ENCODE measurements at places on chromosomes 3 and 15.

DNA sequence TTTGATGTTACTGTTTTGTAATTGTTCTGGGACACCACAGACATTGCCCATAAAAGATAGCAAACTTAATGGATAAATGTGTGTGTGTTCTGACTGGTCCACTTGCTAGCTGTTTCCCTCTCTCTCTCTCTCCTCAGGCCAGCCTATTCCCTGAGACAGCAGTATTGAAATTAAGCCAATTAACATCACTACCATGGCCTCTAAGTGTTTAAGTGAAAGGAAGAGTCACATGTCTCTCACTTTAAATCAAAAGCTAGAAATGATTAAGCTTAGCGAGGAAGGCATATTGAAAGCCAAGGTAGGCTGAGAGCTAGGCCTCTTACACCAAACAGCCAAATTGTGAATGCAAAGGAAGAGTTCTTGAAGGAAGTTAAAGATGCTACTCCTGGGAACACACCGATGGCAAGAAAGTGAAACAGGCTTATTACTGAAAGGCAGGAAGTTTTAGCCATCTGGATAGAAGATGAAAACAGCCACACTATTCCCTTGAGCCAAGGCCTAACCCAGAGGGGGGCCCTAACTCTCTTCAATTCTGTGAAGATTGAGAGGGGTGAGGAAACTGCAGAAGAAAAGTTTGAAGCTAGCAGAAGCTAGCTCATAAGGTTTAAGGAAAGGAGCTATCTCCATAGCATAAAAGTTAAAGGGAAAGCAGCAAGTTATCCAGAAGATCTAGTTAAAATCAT, 295.1 kb downstream of the CHST2 start:
- DNase-seq = no peak
- H3K4me1 ChIP-seq = no peaks in the 10 kb centered on the region
- H3K27me3 ChIP-seq = no peaks in the 10 kb centered on the region
- no peak overlapping the region for H3K4me3 ChIP-seq
- H3K27ac ChIP-seq = no peak overlapping the region
- no peaks in the 10 kb centered on the region for H3K36me3 ChIP-seq

DNA sequence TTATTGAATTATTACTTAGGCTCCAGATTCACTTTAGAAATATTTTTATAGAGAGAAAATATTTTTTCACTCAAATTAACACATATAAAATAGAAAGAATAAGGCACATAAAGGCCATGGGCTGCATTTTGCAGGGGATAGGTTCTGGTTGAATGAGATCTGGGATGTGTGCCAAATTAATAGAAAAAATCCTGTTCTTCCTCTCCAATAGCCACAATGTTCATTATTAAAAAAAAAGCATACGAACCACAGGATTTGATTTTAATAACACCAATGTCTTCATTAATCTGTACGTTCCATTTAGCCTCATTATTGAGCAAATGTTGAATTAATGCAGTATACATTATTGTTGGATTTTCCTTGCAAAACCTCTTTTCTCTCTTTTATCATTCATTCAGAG, 622.8 kb upstream of the AGTR1 start:
- no peak overlapping the region for H3K27ac ChIP-seq
- H3K36me3 ChIP-seq = no peaks in the 10 kb centered on the region
- no peaks in the 10 kb centered on the region for H3K4me1 ChIP-seq
- no peak for DNase-seq
- no peak overlapping the region for H3K4me3 ChIP-seq

DNA sequence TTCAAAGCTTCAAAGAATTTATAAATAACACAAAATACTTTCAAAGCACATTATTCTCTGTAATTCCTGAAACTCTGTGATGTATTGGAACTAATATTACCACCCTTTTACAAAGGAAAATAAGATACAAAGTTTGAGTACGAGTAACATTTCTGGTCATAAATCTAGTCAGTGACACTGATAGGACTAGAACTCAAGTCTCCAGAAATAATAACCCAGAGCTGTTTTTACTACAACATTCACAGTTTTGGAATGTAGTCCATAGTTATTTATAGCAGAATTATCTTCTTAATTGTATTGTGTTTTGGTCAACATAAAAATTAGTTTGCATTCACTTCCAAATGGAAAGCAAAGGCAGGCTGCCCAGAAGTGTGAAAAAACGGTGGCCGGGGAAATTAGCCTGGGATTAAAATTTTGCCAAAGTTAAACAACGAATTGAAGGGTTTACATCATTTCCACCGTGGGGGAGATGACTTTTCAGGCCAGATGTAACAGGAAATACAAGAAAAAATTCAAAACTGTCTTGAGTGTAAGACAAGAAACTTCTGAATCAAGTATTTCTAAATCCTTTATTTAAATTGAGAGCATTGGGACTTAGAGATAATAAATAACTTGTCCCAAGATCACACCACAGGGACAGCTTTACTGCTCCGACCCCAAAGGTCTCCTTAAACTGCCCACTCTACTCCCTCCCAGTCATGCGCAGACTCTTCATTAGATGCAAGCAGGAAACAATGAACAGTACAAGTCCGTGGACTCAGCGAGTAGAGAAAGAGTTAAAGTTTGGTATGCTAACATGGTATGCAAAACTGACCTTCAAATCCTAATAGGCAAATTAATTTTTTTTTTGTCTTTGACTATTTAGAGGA, 74.3 kb upstream of the VGLL4 start:
- H3K27ac ChIP-seq = peak overlapping the region; percentile 61
- no peaks in the 10 kb centered on the region for H3K36me3 ChIP-seq
- H3K4me3 ChIP-seq = peak overlapping the region; percentile 92
- H3K4me1 ChIP-seq = peaks cover 36% of the 10 kb centered on the region
- peaks cover 13% of the 10 kb centered on the region for H3K27me3 ChIP-seq

- H3K36me3 ChIP-seq = no peaks in the 10 kb centered on the region
- H3K4me3 ChIP-seq = no peak overlapping the region
- no peaks in the 10 kb centered on the region for H3K4me1 ChIP-seq
- H3K27me3 ChIP-seq = no peaks in the 10 kb centered on the region
- no peak overlapping the region for H3K27ac ChIP-seq
- no peak for DNase-seq
These were observed 86.9 kb upstream of the UBE3A start for GRCh38 chr15:25525741-25526140.

- no peaks in the 10 kb centered on the region for H3K27me3 ChIP-seq
- no peak overlapping the region for H3K27ac ChIP-seq
- DNase-seq = no peak
- peaks cover 50% of the 10 kb centered on the region for H3K36me3 ChIP-seq
These were observed 7.7 kb downstream of the CXCR6 start for GRCh38 chr3:45950686-45951600.

DNA sequence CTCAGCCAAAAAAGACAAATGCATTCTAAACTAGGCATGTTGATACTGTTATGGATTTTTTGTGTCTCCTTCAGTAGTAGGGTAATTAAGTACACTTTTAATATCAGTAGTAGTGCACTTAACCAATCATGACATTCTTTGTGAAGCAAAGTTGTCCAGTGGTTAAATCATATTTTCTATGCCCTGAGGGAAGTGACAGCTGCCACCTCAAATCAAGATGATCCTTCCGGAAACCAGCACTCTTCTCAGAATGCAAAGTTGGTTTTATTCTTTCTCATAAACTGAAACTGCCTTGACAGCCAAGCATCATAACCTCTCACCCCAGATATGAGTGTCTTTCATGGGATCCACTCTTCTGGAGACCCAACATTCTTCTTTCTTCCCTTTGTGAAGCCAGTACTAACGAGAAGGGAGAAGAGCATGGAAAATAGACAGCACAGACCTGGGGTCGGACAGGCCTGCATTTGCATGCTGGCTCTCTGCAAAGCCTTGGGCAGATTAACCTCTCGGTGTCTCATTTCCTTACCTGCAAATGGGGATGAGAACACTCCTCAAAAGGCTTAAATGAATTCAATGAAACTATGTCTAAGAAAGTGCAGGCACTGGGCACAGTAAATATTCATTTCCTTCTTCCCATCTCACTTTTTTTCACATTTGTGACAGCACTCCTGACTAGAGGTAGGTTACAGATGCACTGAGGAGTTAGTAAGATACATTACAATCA, 13.2 kb downstream of the AAGAB start:
- no peaks in the 10 kb centered on the region for H3K4me1 ChIP-seq
- no peak for DNase-seq
- no peak overlapping the region for H3K27ac ChIP-seq
- no peaks in the 10 kb centered on the region for H3K36me3 ChIP-seq

DNA sequence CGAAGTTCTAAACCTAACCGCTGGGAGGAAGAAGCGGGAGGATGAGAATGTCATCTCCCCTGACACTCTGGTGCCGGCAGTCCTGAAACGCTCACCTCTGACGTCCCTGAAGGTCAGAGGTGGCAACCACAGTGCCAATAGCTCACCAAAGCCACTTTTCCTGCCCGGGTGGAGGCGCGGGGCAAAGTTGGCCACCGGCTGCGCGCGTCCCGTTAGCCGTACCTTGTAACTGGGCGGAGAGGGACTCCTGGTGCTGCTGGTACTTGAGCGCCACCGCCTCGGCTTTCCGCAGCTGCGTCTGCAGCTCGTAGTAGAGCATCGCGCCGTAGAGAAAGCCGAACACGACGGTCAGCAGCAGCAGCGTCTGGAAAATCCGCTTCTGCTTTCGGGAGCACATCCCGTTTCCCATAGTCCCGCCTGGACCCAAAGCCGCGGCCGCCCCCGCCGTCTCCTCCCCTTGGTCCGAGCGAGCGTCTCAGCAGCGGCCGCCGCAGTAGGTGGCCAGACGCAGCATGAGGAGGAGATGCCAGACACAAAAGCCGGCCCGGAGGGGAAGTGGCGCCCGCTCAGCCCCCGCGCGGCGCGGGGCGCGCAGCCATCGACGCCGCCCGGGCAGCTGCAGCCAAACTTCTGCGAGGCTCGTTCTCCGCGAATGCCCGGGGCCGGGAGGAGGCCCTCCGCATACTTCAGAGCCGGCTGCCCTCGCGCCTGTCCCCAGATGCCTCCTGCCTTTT, 680 bp downstream of the GOLIM4 start:
- H3K4me3 ChIP-seq = peak overlapping the region; percentile 77
- peak overlapping the region; percentile 74 for H3K27ac ChIP-seq
- H3K4me1 ChIP-seq = peaks cover 48% of the 10 kb centered on the region

DNA sequence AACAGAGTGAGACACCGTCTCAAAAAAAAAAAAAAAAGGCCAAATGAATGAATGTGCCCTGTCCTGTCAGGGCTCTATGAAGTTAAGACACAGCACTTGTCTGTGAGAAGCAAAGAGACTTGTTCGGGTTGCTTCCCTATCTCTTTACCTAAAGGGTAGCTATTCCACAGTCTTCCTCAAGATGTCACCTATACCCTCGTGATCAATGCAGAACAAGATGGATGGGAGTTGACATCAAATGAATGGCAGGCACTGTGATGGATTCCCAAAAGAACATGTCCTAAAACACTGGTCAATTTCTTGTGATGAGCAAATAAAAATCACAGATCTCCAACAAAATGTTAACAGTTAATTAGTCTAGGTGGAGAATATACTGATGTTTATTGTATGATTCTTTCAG, 9.5 kb downstream of the TADA3 start:
- H3K4me3 ChIP-seq = no peak overlapping the region
- DNase-seq = no peak
- no peaks in the 10 kb centered on the region for H3K27me3 ChIP-seq
- H3K36me3 ChIP-seq = peaks cover 52% of the 10 kb centered on the region
- peaks cover 16% of the 10 kb centered on the region for H3K4me1 ChIP-seq
- no peak overlapping the region for H3K27ac ChIP-seq

GRCh38 chr15:78035321-78035751, 42.2 kb downstream of the TBC1D2B start:
- H3K4me1 ChIP-seq = peaks cover 45% of the 10 kb centered on the region
- H3K4me3 ChIP-seq = no peak overlapping the region
- H3K36me3 ChIP-seq = no peaks in the 10 kb centered on the region
- H3K27ac ChIP-seq = peak overlapping the region; percentile 61
- no peaks in the 10 kb centered on the region for H3K27me3 ChIP-seq
- DNase-seq = no peak

DNA sequence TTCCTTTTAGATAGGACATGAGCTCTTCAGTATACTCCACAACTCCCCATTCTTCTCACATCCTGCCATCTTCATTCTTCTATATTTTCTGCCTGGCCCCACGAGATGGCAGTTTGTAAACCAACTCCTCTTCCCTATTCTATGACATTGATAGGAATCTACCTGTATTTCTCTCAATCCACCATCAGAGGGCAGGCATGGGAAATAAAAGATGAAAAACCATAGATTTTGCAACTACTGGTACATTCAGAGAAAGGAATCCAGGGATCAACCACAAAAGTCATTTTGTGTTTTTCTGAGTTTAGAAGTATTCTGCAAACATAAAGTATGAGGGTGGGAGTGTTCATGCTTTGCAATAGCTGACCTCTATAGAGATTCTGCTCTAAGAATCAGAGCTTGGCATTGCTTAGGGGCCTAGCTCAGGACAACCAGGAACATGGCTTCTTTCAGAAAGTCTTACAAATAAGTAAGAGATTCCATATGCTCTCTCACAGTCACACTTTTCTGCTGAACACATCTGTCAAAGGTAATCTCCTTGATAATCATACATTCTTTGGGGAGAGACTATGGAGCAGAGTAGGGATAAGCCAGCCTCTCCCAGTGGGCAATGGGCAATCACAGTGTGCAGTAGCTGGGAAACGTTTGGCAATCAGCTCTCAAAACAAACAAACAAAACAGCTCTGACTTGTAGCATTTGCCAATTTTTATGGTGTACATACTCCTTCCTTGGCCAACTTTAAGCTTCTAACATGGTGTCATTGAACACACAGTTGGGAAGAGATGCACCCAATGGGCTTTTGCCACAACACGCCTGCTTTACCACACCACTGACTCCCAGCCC, 43.1 kb upstream of the SLC25A36 start:
- no peak overlapping the region for H3K27ac ChIP-seq
- no peak overlapping the region for H3K4me3 ChIP-seq

DNA sequence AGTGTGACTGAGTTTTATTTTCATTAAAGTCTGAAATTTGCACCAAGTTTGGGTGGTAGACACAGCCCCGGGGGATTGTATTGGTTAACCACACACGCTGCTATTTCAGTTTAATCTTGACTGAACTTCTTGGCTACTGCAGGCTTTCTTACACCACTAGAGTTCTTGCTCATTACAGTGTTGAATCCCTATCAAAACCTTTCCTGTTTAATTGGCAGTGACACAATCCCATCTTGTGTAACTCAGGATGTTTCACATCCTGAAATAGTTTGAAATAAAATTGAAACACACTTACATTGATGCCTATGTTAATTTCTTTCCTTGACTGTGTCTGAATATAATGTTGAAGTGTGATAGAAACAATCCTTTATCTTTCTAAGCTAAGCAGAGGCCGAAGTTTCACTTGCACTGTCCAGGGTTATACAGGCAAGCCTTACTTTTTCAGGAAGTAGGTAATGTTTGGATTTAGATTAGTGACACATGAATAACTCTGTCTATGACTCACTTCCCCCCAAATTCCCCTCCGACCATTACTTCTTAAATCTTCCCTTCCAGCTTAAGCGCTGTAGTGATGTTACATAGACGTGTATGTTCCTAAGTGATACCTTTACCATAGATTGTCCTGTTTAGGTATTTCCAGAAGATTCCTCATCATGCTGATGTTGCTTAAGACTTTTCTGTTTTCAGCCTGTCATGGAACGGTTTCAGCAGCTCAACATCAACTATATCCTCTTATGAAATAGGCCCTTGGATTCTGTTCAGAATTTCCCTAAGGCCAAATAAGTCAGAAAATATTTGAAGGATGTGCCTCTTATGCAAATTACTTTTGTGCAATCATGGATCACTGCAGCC, 16.8 kb downstream of the ATG7 start:
- no peak overlapping the region for H3K4me3 ChIP-seq
- peaks cover 8% of the 10 kb centered on the region for H3K4me1 ChIP-seq
- peaks cover 2% of the 10 kb centered on the region for H3K36me3 ChIP-seq
- peak; percentile 23 for DNase-seq

- no peak for DNase-seq
- H3K27ac ChIP-seq = no peak overlapping the region
- no peaks in the 10 kb centered on the region for H3K27me3 ChIP-seq
These were observed 46.8 kb upstream of the TBC1D23 start for GRCh38 chr3:100213891-100214573.
